ENCODE measurements at places on chromosomes 1 and 21.

DNA sequence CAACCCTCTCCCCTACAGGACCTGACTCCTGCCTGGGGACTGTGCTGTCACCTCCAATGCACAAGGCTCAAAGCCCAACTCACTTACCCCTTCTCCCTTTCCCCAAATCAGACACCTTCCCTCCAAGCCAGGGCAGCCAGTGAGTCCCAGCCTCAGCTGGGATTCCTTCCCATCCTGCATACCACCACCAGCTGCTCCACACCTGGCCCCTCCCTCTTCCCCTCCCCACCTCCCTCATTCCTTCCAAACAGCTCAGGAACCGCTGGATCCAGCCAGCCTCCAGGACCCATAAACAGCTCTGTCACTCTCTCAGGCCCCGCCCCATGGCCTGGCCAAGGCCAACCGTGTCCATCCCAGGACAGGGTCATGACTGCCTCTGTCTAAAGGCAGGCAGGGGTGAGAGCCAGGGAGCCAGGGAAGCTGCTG is 41.4 kb downstream of the ACOT7 start:
- DNase-seq, result no peak

- DNase-seq, result no peak
Measured at GRCh38 chr1:224592636-224593582, 23.2 kb upstream of the CNIH3 start.

DNA sequence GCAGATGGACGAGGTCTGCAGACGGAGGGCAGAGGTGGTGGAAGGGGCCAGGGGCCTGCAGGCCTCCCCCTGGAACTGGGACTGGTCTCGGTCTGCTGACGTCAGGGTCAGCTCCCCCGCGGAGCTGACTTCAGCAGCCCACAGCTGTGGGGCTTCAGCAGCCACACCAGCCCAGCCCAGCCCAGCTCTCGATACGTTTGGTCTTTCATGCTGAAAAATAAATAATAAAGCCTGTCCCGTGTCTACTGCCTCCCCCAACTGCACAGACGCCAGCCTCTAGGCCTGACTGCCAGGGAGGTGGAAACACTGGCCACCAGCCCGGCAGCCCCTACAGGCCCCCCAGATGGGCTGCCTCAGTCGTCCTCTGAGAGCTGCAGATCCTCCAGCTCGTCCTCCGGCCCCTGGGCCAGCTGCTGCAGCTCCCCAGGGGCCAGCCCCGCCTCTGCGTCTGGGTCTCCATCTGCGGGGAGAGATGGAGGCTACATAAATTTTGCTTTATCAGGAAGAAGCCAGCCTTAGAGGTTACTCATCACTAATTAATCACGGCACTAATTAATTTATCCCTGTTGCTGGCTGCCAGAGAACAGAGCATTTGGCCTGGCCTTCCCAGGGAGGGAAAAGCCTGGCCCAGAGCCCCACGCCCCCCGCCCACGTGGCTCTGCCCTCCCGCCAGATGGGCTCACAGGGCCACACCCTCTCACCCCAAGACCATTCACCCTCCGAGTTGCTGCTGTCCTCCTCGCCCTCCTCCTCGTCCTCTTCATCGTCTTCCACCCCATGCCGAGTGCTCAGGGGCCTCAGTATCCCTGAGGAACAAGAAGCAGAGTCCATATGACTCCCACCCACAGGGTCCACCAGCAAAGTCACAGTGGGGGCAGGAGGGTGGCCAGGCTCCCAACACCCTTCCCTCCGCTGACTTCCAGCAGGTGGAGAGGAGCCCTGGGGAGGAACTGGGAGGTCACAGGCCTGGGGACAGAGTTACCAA is 14.4 kb downstream of the NOC2L start:
- DNase-seq, result no peak

DNA sequence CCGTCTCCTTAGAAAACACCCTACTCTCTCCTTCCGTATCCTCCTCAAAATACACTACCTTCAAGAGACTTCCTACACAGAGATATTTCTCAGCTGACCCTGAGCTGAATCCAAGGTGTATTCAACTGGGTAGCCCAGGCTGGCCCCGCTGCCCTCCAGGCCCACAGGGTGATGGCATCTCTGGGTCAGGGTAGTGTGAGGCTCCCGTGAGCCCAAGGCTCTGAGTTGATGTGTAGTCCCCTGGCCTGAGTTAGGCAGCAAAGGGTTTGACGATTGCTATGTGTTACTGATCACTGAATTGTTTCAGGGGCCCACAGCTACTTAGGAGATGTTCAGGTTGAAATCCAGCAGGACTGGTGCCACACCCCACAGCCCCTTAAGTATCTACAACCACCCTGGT is 6.7 kb downstream of the INAVA start:
- no peak for DNase-seq

- no peak for DNase-seq
Measured at GRCh38 chr1:29169976-29170375, 11.7 kb downstream of the SRSF4 start.

- no peak for DNase-seq
Measured at GRCh38 chr1:38029081-38029681, 16.6 kb downstream of the UTP11 start.

GRCh38 chr1:178086294-178086693 is 7.6 kb upstream of the RASAL2 start:
- DNase-seq, result no peak

- no peak for DNase-seq
Measured at GRCh38 chr1:5911871-5912271, 80.4 kb downstream of the NPHP4 start.

DNA sequence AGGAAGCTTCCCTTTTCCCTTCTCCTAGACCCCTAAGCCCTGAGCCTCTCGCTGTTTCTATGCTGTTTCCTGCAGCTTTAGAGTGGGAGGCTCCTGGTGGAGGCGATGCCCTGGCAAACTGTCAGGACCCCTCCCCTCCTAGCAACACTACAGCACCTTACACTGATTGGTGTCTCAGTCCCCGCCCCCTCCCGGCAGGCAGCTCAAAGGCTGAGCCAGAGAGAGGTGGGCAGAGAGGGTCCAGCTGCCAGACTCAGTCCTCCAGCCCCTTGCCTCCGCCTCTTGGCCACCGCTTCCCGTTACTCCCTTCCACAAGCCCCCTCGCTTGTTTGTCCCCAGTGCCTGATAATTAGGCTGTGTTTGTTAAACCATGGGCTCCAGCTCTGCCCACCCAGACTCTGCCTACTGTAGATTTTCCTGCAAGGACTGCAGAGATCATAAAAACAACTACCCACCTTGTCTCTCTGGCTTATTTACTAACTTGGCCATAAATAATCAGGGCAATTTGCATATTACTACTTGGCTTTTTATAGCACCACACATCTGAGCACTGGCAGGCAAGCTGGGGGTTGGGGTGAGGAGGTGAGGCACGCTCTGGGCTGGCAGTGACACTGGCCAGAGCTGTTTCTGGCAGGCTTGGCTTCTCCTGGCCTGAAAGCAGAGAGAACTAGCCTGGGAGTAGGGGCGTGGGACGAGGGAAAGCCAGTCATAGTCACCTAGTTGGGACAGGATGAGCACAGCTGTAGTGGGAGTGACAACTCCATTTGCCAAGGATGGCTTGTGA is 107.5 kb downstream of the CSMD2 start:
- no peak for DNase-seq

DNA sequence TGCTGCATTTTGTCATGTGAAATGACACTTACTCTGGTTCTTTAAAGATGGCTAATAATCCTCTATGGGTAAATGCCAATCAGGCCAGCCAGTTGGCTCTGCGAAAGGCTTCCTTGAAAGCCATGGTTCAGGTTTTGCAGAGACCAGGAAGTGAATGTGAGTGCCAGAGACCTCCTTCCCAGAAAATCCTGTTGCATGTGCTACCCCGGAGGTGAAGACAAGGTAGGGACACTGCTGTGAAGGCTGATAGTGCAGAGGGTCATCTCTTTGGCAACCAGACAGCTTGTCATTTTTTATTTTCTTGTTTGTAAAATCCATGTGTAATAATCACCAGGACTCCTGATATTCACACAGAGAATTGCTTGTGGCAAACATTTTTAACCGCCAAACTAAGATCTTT is 18.7 kb downstream of the LRRC8D start:
- DNase-seq, result no peak

- DNase-seq, result no peak
Measured at GRCh38 chr1:223473601-223474344, 80.6 kb downstream of the CCDC185 start.

DNA sequence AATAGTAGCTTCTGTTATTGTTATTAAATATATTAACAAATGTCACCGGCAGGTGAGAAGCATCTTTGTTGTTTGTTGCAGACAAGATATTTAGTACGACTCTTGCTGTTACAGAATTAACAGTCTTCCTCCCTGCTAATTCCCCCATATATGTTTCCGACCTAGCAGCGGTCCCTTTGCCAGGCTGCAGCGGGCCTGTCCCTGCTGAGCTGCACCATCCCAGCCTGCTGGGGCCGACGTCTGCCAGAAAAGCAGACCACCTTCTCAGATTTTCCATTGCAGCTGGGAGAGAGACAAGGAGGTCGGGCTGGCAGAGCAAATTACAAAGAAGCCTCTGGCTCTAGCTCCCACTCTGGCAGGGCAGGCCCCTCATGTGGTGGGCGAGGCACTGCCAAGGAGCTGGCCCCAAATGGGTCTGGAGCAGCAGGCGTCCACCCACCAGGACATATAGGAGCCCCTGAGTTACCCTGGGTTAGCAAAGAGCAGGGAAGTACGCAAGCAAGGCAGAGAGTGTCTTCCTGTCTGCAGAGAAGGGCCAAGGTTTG is 142.7 kb downstream of the FOXD2 start:
- DNase-seq, result no peak

- DNase-seq, result no peak
Measured at GRCh38 chr1:85611856-85612255, 31.3 kb downstream of the CCN1 start.
